ENCODE measurements at places on chromosomes 6 and 20.

DNA sequence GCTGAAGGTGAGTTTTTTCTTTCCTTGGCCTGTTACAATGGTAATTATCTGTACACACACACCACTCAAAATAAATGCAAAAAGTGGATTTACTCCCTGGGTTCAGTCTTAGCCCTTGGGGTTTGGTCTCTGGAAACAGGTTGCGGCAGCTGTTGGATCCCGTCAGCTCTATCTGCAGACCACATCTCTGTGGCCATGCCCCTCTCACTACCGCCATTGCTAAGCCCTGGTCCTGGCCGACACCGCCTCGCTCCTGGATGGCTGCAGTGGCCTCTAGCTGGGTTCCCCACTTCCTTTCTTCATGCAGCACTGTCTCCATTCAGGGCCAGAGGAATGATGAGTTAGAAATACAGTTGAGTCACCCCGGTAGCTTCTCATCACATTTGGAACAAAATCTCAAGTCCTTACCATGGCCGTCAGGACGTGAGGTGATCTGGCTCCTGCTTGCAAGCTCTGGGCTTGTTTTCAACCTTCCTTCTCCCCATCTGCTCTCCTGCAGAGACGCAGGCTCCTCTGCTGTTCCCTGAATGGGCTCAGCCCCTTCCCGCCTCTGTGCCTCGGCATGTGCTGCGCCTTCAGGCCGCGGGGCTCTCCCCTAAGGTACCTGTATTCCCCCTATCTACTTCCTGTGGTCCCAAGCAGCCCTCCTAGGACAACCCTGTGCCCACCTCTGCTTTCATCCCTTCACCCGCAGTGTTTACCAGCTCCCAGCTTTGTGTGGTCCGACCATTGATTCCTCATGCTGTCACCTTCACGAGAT lies 38.0 kb downstream of the EFCAB8 start:
- DNase-seq: no peak

GRCh38 chr6:5102267-5102970 lies 17.3 kb downstream of the PPP1R3G start:
- no peak for DNase-seq

- DNase-seq: no peak
Measured at GRCh38 chr6:148395583-148396101, 53.0 kb downstream of the SASH1 start.

- no peak for DNase-seq
Measured at GRCh38 chr6:335572-335971, 43.3 kb downstream of the DUSP22 start.

DNA sequence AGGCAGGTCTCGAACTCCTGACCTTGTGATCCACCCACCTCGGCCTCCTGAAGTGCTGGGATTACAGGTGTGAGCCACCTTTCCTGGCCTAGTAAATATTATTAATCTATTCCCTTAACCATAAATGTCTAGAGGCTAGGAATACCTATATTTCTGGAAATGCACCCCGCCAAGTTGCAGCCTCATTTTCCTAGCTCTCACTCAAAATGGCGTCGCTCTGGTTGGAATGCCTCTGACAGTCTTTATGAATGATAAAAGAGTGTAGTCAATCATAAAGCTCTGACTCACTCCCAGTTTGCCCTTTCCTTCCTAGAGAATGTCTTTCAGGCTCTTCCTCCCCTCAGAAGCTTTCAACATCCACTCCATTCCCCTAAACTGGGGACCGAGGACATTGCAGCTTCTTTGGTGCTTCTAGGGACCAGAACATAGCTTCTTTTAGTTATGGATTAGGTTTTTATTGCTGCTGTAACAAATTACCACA lies 14.1 kb upstream of the TRIM26 start:
- DNase-seq: peak; percentile 16

- no peak for DNase-seq
Measured at GRCh38 chr6:151609146-151609902, 115.5 kb downstream of the CCDC170 start.

DNA sequence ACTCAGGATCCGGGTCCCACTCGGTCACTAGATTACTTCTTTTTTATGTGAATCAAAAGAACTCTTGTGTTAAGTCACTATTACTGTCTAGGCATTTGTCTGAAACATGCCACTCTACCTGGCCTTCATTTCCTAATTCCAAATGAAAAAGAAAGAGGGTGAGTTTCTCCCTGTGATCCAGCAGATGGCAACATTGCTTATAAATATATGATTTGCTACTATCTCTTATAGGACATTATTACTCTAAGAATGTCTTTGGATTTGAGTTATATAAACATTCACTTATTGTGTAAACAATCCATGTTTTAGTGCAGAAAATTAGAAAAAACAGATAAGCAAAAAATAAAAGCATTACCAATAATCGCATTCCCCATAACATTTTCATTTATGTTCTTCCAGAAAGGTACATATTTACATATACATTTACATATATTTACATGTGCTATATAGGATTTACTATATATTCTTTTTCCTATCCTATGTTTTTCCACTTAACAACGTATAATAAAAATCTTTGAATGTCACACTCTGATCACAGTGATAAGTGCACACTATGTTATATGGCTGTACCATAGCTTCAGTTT lies 66.9 kb downstream of the FAXC start:
- DNase-seq: no peak

GRCh38 chr6:76381612-76382011 lies 309.1 kb upstream of the IMPG1 start:
- DNase-seq: no peak

- no peak for DNase-seq
Measured at GRCh38 chr6:25934735-25935313, 4.3 kb upstream of the SLC17A2 start.

Data from activated CD4-positive, alpha-beta T cell treated with anti-CD3 and anti-CD28 coated beads, Interleukin-2, amount 50 U/mL, for 48 hours (primary cell).